Right atrium auricular region (tissue), 2 donors: ENCODE measurements at places on chromosomes 11 and 22. TPM values are rescaled to one million over a fixed set of nuclear protein-coding genes. Genes with fewer than 3 reads are reported as not detected.

DNA sequence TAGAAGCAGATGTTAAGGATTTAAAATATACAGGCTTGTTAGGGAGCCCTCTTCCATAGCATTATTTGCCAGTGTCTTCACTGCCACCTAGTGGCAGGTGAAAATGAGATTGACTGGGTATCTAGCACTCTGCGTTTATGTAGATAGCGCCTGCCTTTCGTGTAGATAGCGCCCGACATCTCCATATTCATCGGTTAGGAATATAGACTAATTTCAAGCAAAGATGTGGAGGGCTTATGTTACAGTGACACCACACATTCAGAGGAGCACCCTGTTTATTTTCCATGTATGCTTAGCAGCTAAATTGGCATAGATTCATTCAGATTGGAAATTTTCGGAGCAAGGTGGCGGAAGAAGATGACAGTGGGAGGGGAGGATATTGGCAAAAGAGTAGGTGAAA is 72.0 kb downstream of the SLC5A12 start:
- DNase-seq: no peak

- DNase-seq: no peak
These were observed 14.3 kb upstream of the AIFM3 start for GRCh38 chr22:20952544-20953341.

- no peak for DNase-seq
These were observed 246.9 kb downstream of the OPCML start for GRCh38 chr11:133285359-133285758.

GRCh38 chr11:104332110-104332509 is 168.2 kb upstream of the PDGFD start:
- no peak for DNase-seq

GRCh38 chr11:125061281-125061680 is 1.8 kb upstream of the SLC37A2 start:
- no peak for DNase-seq

DNA sequence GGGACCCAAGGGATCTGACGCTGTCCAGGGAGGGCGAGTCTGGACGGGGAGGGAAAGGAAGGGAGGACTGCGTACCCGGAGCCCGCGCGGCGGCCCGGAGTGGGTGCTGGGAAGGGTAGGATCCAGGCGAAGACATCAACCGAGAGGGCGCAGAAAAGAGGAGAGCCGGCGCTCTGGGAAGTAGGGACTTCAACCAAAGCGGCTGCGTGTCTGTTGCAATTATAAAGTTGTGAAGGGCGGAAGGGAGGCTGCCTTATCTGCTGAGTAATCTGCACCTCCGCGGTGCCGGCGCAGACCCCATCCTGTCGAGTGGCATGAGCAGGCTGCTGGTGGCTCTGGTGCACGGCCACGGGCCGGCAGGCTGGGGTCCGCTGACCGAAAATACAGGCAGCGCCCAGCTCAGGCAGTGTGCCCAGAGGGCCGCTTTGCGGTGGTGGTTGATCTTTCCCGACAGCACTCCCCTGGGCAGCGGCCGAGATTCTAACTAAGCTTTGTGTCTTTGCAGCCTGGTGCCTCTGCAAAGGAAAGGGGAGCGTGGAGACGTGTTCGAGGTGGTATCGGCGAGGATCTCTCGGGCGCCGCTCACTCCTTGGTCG is 978 bp downstream of the C11orf87 start:
- DNase-seq: no peak

DNA sequence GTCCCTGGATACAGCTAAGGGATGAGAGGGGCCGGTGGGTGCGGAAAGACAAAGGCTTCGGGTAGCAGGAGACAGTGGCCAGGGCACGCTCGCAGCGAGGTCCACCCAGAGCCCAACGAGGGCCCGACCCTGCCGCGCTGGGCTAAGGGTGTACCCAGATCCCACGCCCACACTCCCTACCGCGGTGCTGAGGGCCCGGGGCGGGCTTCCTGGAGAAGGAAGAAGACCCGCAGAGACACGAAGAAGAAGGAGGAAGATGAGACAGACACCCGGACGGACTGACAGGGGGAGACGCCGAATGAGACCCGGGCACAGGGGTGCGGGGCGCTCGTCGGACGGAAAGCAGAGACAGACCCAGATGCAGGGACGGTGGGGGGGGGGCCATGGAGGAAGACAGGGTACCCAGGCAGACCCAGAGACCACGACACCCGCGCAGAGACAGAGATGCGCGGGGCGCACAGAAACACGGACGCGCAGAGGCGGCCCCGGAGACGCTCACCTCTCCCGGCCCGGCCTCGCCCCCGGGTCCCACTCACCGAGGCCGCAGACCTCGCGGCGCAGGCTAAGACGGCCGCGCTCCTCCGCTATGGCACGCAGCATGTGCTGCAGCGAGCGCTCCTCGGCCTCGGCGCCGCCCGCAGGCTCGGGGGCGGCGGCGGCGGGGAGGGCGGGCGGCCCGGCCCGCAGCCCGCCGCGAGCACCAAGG is 437 bp downstream of the KIAA0930 start:
- no peak for DNase-seq

DNA sequence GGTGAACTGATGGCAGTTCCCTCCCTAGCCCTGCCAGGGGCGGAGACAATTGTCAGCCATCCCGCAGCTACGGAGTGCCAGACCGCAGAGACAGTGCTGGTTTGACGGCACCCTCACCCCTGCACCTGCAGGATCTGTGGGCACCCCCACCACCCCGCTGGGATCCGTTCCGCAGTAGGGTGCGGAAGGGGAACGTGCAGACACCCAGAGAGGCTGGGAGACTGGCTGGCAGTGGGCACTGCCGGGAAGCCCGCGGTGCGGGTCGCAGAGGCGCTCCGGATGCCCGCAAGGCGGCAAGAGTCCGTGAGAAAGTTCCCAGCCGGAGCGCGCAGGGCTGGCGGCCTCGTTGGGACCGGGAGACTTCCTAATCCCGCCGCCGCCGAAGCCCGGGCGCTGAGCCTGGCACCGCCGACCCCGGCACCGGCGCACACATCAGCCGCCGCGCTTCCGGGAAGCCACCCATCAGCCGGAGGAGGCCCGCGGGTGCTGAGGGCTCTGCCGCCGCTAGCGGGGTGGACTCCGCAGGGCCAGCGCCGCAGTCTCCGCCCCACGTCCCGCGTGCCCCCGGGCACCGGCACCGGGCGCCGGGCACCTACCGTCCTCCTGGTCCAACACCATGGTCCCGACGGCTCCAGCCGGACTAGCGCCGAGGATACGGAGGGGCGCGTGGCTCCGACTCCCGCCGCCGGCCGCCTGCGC is 4.3 kb upstream of the LMO1 start:
- DNase-seq: no peak

DNA sequence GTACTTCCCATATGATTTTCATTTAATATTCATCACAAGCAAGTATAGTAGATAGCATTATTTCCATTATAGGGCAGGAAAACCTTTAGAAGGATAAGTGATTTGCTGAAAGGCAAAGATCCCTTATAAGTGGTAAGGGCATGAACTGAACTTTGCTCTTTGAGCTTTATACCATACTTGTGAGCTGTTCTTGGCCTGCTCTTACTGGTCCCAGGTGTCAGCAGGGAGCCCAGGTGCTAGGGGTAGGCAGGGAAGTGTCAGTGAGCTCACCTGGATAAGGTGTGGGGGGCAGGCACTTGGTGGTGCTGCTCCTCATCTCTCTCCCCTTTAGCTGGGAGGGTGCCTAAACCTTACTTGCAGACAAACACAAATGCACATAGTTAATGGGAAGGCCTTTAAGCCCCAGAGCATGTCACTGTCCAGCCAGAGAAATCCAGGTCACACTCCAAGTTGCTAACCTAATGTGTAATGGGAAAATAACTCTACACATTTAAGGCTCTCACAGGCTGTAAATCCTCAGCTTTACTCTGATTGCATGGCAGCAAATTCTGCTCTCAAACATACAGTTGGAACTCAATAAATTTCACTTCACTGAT is 114.4 kb downstream of the PLEKHA7 start:
- DNase-seq: no peak

DNA sequence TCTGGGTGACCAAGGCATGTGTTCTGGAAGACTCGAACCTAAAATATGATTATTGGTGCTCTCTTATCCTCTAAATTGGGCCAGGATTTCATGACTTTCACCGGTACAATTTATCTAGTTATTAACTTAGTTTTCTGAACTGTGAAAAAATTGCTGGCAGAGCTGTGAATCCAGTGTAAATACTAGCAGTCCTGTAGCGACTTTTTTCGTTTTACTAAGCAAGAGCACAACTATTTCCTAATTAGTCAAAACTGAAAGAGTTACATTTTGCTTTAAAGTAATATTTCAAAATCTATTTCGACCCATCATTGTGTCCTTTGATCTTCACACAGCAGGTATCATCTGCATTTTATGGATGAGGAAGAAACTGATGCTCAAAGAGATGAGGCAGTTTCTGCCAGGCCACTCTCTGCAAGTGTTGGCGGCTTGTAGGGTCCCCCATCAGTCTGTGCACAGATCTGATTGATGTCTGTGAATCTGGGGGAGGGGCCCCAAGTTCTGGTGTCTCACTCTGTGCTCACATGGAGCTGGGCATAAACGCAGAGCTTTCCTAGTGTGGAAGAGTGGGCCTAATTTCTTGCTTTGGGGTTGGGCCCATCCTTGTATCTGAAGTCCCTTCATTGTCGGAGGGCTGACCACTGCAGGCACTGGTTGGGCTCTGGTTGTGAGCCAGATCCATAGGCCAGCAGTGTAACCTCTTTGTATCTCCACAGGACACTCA is 1.4 kb upstream of the TRMT2A start:
- no peak for DNase-seq

GRCh38 chr11:73356979-73357860 is 19.0 kb upstream of the RELT start:
- DNase-seq: no peak

DNA sequence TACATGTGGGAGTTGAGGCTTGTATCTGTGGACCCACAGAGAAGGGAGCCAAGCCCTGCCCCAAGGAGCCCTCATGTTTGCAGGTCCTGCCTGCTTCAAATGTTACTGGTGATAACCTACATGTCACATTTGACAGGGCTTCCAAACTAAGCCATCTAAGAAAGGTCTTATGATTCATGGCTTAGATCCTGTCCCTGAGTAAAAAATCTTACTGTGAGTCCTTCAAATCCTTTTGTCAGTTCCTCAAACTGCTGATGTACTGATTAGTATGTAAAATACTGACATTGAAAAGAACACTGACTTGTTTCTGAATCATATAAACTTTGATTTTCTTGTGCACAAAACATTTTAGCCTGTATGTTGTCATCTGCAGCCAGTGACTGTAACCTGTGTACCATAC is 1.0 kb upstream of the PANX1 start:
- no peak for DNase-seq

GRCh38 chr11:6932145-6932544 is 5.9 kb downstream of the ZNF215 start:
- DNase-seq: no peak

DNA sequence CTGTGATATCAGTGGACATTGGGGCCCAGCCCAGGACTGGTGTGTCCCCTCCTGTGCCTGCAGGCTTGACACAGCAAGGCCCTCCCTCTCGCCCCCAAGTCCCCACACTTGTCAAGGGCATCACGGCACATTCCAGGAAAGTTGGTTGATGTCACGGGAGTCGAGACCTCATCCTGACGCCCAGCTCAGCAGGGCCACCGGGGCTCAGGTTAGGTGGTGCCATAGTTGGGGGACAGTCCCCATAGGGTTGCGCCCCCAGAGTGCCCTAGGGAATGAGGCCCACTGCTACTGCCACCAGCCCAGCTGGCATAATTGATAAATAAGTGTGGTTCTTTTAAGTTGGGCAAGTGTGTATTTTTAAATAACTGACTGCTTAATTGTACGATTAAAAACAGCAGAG is 28.3 kb upstream of the GRAMD4 start:
- DNase-seq: no peak

DNA sequence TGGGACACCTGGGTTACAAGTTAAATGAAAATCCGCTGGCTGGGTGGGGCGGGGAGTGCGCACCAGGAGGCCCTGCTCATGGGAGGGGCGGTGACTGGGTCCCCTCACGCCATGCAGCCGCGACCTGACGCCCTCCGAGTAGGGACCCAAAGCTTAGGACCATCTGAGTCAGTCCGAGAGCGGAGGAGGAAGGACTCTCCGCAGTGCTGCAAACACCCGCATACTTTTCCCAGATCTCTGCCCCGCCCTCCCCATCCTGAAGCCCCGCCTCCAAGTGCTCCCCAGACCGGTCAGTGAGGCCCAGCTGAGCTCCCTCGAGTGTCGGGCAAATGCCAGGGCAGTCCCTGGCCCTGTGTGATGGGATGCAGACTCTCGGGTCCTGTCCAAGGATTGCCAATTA is 6.6 kb upstream of the FLI1 start:
- no peak for DNase-seq

- DNase-seq: no peak
These were observed 26.9 kb downstream of the RNF214 start for GRCh38 chr11:117259417-117259816.

DNA sequence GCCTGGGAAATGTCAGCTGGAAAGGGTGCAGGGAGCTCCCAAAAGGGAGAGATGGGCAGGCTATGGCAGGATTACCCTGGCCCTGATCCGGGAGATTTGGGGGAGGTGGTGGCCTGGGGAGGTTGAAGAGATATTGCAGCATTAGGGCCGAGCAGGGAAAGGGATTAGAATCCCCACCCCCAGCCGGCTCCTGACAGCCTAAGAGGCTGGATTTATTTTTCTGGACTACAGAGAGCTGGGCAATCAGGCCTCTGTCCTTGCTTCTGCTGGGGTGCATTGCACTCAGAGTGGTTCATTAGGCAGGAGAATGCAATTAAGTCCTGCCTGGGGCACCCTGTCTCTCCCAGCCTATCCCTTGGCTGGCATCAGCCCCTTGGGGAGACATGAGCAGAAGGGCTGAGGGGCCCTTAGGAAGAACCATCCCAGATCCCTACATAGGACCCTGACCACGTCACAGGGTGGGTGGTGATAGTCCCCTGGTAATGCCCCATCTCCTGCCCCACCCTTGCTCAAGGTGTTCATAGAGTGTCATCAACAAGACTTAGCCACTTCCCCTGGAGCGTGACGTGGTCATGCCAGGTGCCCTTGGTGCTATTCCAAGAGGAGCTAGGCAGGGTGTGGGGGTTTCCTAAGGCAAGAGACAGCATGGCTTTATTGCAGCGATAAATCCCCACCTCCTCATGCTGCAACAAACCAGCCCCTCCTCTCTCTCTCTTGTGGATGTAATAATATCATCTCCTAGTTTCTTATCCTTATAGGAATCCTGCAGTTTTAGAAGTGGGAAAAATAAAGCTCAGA is 38.4 kb upstream of the KLHL35 start:
- DNase-seq: no peak

DNA sequence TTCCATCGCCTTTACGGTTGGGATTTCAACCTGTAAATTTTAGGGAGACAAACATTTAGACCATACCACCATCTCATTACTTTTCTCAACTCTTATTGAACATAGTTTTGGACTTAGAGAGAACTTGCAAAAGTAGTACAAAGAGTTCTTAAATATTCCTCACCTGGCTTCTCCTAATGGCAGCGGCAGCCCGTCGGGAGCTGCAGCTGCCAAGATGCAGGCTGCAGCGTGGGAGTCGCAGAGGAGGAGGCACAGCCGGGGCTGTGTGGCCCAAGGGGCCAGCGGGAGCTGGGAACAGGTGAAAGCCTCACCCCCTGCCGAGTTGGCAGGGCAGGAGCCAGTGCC is 23.1 kb upstream of the RNASEH2C start:
- DNase-seq: no peak

PKP3 gene
- 1.0 TPM for total RNA-seq

OR9I1 gene
- not detected for total RNA-seq

LGR4 gene
- 31.1 TPM for total RNA-seq

IGLL1 gene
- total RNA-seq: not detected

SLN gene
- total RNA-seq: 1,160 TPM

PDGFD gene
- total RNA-seq: 14.4 TPM

PLAAT4 gene
- 11.3 TPM for total RNA-seq

MUC2 gene
- total RNA-seq: not detected

VPREB1 gene
- not detected for total RNA-seq

RFPL3 gene
- total RNA-seq: not detected
